CD14-positive monocyte (primary cell): ENCODE measurements at places on chromosomes 2 and 18.

- no peak for DNase-seq
These were observed 430.1 kb downstream of the CCDC85A start for GRCh38 chr2:56613920-56614319.

DNA sequence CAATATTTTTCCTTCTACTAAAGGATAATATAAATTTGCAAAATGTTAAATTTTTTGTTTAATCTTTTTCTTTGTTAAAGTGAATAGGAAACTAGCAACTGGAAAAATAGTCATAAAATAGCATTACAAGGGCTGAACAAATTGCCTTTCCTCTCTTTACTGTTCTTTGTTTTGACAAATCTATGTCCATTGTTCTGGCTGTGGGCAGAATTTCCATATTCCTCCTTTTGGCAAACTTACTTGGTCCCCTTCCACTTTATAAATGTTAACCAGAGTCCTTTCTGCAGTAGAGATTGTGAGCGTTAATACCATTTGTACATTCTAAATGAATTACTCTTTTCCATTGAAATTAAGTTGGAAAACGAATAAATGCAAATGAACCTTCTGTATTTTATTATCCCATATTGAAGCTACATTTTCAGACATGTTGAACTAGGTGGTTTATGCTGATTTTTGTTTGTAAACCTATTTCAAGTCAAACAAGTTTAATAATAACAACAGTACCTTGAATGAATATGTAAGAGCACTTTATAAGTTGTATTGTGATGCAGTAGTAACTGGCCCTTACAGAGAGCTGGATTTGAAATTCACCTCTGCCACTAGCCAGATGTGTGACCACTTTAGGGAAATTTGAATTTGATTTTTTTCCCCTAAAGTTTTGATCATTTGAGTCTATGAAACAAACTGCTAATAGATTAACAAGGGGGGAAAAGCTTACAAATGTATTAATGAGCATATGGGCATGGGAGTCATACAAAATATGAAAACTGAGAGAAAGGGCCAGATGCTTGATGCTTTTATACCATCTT lies 3.3 kb downstream of the RNF125 start:
- DNase-seq = no peak

DNA sequence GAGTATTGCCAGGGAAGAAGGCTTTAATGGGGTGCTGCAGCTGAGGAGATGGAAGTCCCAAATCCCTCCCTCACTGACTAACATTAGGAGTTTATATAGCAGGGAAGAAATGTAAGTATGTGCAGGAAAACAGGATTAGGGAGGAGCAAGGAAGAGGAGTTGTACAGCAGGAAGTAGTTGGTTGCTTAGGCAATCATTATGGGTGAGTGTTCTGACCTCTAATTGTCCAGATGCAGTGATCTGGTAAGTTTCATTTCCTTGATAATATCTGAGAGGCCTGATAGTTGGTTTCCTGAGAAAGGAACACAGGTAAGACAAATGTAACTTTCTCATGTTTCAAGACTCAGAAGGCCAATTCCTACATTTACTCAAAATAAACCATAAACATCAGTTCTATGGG lies 331.9 kb upstream of the GULP1 start:
- DNase-seq = no peak

GRCh38 chr2:237898057-237898414 lies 38.6 kb downstream of the RAMP1 start:
- no peak for DNase-seq
